IPS DF 19.7 (cell line): ENCODE measurements at places on chromosomes 11 and 22.

- DNase-seq, result no peak
These were observed 104.9 kb downstream of the GAB2 start for GRCh38 chr11:78312712-78313111.

DNA sequence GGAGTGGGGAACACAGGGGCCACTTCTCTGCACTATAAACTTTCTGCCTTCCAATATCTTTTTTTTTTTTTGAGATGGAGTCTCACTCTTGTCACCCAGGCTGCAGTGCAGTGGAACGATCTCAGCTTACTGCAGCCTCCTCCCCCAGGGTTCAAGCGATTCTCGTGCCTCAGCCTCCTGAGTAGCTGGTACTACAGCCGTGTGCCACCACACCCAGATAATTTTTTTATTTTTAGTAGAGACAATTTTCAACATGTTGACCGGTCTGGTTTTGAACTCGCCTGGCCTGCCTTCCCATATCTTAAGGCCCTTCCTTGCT is 1.7 kb downstream of the SLC3A2 start:
- no peak for DNase-seq

GRCh38 chr11:73087730-73088129 is 54.4 kb downstream of the FCHSD2 start:
- no peak for DNase-seq

DNA sequence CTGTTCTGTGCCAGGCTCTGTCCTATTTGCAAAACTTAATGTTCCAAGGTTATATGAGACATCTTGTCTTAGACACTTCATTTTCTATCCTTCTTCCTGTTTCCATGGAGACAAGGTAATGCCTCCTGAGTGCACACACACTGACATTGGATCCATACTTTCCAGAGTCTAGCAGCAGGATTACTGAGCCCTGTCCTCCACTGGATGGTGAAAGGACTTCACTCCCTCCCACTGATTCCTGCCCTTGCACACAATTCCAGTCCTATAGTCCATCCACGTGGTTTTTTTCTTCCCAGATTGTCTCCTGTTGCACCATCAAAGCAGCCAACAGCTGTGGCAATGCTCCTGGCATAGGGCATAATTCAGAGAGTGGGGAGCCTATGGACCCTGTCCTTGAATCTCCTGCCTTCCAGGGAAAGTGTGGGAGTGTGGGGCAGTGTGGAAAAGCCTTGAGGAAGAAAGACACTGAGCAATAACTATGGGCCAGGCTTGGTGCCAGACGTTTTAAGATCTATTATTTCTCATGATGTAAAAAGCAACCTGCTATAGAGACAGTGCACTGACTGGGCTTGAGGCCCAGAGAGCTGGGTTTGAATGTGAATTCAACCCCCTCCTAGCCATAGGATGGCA is 31.3 kb downstream of the SERPINH1 start:
- DNase-seq, result no peak

GRCh38 chr22:27639248-27640086 is 162.1 kb downstream of the MN1 start:
- no peak for DNase-seq

- DNase-seq, result no peak
These were observed 46.8 kb downstream of the BRSK2 start for GRCh38 chr11:1436468-1437039.

DNA sequence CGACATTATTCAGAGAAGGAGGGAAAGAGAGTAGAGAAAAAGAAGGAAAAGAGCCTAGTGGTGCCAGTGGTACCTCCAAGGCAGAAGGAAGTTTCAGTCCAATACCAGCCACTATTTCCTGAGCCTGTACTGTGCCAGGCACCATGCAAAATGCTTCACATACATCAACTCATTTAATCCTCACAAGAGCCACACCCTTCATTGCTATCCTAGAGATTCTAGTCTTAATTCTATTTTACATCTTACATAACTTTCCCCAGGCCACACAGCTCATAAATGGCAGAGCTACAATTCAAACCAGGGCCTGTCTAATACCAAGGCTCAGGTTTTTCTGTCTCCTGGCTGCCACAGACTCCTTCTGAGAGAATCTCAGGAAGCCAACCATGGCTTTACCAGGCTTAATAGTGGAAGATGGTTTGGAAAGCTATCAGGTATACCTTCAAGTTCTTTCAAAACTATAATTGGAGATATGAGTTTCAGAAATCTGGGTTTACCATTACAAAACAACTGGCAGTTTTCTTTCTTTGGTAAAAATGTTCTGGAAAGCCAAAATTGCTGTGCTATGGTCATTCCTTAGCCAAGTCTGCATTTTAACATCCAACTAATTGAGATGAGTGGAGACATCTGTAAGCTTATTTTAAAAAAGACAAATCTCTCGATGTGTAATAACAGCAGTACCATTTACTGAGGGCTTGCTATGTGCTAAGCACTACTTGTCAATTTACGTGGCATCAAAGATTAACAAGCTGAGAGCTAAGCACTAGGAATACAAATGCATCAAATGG is 225.1 kb upstream of the PITPNB start:
- no peak for DNase-seq

GRCh38 chr11:102026217-102026616 is 21.0 kb upstream of the CFAP300 start:
- DNase-seq, result no peak

DNA sequence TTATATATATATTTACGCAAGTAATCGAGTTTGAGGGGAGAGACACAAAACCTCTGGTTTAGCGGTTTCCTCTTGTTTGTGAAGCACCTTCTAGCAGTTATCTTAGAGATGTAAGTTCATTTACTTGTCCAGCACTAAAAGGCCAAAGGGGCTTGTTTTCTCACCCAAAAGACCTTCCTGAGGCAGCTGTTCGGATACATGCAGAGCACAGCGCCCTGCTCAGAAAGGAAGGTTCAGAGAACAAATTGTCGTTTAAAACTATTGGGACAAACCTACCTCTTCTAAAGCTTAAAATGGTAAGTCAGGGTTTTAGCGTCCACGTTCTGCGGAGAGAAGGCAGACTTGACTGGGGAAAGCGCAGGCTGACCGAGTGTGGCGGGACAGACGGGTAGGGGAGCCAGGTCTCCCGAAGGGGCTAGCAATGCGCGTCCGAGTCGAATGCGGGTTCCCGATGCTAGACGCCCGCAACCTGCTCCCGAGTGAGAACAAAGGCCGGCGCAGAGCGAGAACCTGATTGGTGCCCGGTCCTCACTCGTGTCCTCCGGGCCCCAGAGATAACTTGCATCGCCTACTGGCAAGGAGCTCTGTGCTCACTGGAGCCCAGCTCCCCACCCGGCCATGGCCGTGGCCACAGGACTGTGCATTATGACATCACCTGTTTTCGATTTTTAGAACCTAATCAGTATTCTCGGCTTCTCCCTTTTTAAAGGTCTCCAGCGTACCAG is 1.0 kb upstream of the SESN3 start:
- no peak for DNase-seq

- DNase-seq, result no peak
These were observed 46.2 kb downstream of the CACNA1I start for GRCh38 chr22:39616781-39617180.
